Cardiac septum (tissue), 1 donor: ENCODE measurements at places on chromosomes 13 and 19.
A peak's percentile ranks its signal among the peaks of the same experiment; 100 is the strongest.

DNA sequence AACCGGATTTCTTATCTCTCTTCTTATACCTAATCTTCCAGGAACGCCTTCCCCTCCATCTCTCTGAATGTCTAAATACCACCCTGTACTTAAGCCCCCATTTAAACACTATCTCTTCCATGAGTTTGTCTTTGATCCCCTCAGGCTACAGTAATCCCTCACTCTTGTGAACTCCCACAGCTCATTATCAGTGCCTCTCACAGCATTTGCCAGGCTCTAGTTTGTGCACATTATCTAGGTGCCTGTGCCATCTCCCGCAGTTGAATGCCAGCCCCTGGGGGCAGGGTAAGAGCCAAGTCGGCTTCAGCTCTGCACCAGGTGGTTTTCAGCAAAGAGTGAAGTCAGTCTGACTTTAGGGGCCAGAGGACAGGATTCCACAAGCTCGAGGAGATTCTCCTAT lies 71.4 kb downstream of the FREM2 start:
- DNase-seq, result no peak

DNA sequence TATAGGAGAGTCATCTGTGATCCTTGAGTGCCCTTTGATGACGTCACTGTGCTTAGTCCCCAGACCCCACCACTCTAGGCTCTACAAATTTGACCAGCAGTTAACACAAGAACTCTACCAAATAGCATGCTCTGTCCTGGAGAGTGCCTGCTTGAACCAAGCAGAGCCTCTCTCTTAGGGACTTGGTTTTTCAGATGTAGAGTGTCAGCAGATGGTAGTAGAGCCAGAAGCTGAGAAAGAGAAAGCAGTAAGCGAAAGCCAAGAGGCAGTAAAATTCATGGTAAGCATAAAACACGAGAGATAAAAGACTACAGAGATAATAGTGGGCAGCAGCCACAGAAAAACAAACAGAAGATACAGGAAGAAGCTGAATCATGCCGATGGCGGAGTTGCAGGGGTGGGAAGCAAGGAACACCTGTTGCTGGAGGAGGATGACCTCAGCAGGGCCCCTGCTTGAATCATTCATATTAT lies 193.3 kb downstream of the SLC7A1 start:
- DNase-seq, result no peak

GRCh38 chr19:11025006-11025405 lies 64.2 kb downstream of the SMARCA4 start:
- DNase-seq, result no peak

- peak; percentile 58 for DNase-seq
These were observed 141.6 kb downstream of the KATNAL1 start for GRCh38 chr13:30165796-30166195.

- DNase-seq, result peak; percentile 87
These were observed 42.8 kb downstream of the GAS6 start for GRCh38 chr13:113820813-113821651.
